ENCODE measurements at places on chromosomes 6 and 20.

DNA sequence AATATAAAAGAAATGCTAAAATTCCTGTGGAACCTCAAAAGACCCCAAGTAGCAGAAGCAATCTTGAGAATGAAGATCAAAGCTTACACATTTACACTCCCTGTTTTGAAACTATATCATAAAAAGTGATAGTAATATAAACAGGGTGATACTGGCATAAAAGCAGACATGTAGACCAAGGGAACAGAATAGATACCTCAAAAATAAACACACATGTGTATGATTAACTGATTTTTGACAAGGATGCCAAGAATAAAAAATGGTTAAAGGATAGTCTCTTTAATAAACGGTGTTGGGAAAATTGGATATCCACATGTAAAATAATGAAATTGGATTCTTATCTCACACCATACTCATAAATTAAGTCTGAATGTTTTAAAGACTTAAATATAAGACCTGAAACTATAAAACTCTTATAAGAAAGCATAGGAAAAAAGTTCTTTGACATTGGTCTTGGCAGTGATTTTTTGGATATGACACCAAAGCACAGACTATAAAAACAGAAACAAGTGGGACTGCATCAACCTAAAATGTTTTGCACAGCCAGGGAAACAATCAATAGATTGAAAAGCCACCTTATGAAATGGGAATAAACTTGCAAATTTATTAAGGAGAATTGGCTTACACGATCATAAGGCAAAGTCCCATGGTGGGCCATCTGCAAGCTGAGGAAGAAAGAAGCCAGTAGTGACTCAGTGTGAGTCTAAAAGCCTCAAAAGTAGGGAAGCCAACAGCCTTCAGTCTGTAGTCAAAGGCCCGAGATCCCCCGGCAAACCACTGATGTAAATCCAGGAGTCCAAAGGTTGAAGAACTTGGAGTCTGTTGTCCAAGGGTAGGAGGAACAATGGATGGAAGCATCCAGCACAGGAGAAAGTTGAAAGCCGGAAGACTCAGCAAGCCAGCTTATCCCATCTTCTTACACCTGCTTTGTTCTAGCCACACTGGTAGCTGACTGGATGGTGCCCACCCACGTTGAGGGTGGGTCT, 144.3 kb downstream of the MEI4 start:
- DNase-seq = no peak

DNA sequence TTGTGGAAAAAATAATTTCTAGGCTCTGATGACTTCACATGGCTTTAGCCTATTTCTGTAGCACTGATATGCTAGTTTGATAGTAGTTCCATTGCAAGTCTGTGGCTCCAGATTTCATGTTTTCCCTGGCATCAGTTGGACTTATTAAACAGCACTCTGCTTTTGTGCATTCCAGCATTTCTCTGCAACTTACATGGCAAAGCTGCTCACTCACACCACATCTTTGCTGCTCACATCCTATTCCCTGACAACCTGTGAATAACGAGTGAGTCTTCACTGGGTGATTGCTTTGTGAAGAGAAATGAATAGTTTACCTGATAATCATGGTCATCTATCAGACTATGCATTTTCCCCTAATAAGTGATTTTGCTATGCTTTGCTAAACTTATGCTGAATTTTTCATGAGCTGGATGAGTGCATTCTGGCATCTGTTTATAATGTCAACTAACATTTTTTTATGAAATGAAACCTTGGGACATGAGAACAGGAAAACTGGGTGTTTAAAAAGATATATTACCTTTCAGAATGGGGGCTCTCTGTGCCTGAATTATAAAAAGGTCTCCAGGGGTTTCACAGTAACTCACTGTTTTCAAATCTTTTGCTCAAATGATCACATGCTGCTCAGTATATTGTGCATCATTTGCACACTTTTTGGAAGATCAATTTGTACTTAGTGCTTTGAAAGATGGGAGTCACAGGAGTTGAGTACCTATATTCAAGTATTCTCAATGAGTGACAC, 301.8 kb downstream of the TBC1D32 start:
- no peak for DNase-seq

GRCh38 chr6:170160628-170161611, 130.0 kb downstream of the DLL1 start:
- no peak for DNase-seq

DNA sequence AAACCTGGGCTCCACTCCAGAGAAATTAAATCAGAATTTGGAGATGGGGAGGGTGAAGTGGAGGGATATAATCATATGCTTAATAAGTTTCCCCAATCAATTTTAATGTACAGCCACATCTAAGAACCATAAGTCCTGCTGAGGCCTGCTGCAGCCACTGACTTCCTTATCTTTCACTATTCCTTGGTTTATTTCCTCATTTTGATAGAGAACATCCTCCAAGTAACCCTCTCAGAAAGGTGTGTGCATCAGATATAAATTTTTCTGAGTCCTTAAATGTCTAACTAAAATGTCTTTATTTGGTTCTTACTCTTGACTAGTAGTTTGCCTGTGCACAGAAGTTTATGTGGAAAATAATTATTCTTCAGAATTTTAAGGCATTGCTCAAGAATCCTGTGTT, 23.7 kb upstream of the SIRT5 start:
- no peak for DNase-seq

DNA sequence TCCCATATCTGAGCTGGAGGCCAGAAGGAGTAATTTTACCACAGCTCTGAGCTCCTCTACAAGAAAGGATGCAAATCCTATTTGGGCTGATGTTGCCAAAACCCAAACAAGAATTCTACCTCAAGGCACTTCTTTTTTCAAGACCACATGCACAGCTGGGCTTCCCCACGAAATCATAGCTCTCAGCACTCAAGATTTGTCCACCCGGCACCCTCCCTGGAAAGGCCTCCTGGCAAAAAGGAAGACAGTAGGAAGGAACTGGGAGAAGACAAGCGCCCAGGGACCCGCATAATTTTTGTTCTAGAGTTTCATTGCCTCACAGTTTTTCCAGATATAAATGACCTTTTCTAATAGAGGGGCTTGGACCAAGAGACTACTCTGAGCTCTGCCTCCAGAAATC, 90.5 kb downstream of the BANF2 start:
- DNase-seq = no peak

GRCh38 chr20:45971425-45971674, 653 bp downstream of the ZNF335 start:
- DNase-seq = no peak

GRCh38 chr20:16062661-16063581, 510.3 kb downstream of the KIF16B start:
- DNase-seq = no peak

DNA sequence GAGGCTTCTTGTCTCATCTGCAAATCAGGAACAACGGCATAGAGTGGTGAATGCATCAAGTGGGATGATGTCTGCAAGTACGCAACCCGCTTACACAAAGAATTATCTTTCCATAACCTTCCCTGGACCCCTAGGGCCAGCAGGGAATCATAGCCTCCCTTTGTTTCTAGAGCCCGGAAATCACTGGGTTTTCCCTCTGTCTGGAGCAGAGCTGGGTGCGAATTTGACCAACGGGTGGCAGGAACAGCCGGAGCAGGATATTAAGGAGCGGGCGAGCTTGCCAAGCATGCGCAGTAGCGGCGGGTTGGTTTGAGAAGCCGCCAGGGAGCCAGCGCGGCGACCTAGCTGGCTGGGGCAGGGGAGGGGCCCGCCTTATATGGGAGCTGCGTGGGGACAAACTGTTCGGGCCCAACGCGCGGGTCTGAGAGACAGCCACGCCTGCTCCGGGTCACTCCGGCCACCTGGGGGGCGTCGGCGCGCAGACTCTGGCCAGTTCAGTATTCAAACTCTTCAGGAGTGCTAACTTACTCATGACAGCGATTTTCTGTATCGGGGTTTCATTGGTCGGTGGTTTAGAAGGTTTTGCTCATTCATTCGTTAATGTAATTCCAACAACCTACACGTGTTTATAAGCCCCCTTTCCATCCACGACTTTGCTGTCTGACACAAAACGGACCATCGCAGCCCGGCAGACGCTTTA, 1.6 kb upstream of the KIF16B start:
- DNase-seq = peak; percentile 90

DNA sequence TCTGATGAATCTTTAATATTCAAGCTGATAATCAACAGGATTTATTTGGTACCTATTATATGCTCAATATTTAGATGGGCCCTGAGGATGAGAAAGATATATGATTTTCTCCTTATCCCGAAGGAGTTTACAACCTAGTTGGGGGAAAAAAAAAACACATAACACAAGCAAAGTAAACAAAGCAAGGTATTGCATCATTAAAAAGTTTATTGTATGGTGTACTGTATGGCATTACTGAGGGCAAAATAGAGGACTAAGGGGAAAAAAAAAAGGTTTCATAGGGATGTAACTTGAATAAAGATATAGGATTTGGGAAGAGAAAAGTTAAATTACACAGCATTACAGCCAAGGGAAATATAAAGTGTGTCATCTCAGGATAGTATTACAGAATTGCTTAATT, 574.7 kb downstream of the TBC1D32 start:
- DNase-seq = no peak
